ENCODE measurements at places on chromosomes 2 and 18.

GRCh38 chr2:20190876-20191713 lies 33.8 kb downstream of the SDC1 start:
- peak; percentile 44 for DNase-seq

GRCh38 chr18:48038636-48039035 lies 108.2 kb upstream of the SMAD2 start:
- no peak for DNase-seq

GRCh38 chr2:9390991-9391390 lies 32.3 kb downstream of the ITGB1BP1 start:
- DNase-seq: no peak

GRCh38 chr2:858646-859045 lies 92.0 kb upstream of the SNTG2 start:
- DNase-seq: no peak

- DNase-seq: peak; percentile 12
Measured at GRCh38 chr2:134466141-134466540, 212.3 kb downstream of the MGAT5 start.

- DNase-seq: peak; percentile 73
Measured at GRCh38 chr2:101419096-101419663, 31.9 kb upstream of the CREG2 start.

GRCh38 chr2:67616749-67617148 lies 219.6 kb downstream of the ETAA1 start:
- DNase-seq: peak; percentile 63

DNA sequence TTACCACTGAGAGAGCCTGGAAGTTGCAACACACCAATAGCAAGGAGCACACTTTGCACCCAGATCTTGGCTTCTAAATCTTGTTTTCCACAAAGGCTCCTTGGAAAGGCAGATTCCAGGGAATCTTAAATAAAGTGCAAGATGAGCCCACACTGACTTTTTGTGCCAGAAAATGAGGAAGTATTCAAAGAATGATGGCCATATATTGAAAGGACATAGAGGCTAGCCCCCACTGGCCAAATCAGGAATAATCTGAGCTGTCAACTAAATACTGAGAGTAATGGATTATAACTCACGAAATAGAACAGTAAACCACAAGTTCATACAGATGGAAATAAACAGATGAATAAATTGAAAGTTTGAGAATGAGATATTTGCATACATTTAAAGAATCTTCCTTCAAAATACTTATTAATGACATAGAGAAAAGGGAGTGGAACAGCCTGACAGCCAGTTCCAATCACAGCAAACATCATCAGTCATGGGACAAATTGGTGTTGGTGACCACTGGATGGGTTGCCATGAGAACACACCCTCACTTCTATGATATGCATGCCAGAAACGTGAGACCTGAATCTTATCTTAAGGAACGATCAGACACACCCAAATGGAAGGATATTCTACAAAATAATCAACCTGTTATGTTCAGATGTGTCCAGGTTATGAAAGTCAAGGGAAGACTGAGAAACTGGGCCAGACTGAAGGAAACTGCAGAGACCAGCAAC lies 12.2 kb upstream of the ACKR3 start:
- DNase-seq: no peak

- DNase-seq: no peak
Measured at GRCh38 chr18:78875778-78876650, 103.6 kb upstream of the SALL3 start.

DNA sequence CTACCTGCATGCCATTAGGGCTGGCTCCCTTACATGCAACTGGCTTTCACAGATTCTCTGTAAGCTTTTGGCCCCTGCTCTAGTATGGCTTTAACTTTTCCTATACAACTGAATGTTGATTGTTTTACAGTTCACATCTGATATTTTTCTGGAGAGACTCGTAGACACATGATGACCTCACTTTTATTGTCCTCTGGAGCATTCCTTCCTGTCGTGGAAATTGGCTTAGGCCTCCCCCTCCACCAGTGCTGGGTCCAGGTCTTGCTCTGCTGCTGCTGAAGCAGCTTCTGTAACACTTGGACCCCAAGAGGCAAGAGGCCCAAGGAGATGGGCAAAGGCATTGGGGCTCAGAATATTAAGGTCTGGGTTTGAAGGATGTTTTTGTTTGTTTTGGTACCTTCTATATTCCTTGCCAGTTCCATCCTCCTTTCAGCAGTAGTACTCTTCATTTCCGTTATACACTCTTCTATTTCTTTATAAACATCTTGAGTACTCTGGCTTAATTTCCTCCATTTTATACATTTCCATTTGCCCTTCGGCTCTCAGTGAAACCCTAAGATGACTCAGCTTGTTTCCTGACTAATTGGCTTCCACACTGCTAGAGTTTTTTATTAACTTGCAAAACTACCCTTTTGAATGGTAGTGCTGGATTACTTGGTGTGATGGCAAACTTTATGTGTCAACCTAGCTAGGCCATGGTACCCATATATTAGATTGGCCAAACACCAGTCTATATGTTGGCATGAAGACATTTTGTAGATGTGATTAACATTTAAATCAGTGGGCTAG lies 219.8 kb downstream of the CDCA7 start:
- peak; percentile 44 for DNase-seq

- peak; percentile 81 for DNase-seq
Measured at GRCh38 chr2:219171231-219171651, 1.4 kb upstream of the SLC23A3 start.

DNA sequence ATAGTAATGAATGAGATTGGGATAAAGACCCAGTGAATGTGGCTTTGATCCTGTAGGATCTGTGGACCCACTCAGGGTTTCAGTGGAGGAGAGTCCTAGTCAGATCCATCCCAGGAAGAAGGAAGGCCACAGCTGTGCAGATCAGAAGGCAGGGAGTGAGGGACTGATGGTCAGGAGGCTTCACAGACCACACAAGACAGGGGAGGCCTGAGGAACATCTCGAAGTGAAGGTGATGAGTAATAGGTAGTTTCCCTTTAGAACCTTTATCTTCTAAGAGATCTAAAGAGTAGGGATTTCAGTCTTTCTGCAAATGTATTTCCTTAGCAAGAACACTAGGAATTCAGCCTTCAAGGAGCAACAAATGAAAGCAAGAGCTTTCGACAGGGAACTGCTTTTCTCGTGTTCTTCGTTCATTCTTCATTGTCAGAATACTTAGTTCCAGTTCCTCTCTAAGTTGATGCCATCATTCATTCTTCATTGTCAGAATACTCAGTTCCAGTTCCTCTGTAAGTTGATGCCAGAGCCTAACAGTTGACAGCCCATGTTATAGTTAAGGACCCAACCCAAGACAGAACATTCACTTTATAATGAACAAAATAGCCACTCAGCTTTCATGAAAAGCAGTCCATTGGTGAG lies 150.2 kb upstream of the EPAS1 start:
- no peak for DNase-seq

GRCh38 chr2:50431958-50432650 lies 599.8 kb downstream of the NRXN1 start:
- no peak for DNase-seq

DNA sequence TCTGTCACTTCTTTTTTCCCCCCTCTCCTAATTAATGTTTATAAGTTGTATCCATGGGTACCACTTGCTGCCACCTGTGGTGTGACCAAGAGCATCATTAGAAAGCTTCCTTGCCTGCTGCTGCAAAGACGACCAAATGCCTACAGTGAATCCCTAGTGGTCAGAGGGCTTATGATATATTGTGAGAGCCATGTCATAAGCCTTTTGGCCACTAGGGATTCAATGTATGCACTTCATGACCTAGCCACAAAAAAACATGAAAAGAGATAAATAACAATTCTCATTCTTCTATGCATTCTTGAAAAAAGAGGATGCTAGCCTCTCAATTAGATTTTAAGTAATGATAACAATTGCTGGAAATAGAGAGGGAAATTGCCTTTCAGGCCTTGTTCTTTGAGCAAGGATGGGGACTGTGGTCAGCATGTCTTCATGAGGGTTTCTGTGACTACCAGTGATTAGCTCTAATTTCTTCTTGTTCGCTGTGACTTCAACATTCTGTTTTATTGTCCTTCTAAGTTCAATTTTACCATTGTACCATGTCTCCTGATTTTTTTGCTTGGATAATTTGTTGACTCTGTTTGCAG lies 435.3 kb downstream of the TGIF1 start:
- peak; percentile 36 for DNase-seq

DNA sequence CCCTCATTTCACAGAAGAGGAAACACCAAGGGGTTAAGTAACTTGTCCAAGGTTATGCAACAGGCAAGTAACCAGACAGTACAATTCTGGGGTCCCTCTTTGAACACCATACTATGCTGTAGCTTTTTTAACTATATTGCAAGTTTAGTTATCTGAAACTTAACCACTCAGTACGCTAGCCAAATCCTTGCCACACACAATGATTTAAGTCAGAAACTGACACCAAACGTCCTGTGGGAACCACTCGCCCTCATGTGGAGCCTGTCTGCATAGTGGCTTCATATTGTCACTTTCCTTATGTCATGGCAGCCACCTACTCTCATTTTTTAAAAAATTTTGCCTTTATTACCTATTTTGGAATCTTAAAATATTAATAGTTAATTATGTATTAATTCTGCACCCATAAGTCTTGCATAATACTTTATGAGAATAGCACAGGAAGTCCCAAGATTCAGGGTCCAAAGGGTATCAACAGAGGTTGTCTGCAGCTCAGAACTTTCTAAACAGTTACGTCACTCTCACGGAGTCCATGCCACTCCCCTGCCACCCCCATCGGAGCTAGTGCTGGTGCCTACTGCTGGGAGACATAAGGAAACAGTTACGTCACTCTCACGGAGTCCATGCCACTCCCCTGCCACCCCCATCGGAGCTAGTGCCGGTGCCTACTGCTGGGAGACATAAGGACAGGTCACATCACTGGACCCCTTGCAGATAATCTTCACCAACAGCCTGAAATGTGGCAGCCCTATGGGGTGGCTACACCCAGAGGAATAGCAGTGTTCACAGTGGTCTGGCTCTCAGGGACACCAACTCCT lies 99.0 kb downstream of the L3MBTL4 start:
- no peak for DNase-seq

DNA sequence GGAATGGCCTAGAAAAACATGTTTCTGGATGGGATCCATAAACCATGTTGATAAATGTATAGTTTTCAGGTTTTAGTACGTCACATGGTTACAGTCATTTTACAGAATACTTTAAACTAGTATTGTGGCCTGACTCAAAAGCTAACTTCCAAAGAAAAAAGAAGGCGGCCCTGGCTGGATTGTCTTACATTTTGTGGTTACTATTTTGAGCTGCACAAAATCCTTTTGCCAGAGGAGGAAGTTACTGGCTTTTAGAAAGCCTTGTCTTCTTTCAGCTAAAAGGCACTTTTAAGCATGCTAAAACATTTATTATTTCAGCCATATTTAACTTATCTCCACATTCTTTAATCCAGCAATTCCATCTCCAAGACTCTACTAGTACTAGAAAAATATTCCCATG lies 227.9 kb downstream of the CDH2 start:
- no peak for DNase-seq

- DNase-seq: no peak
Measured at GRCh38 chr2:172066394-172066886, 18.9 kb upstream of the DLX1 start.

GRCh38 chr18:58216071-58216481 lies 172.1 kb downstream of the NEDD4L start:
- DNase-seq: peak; percentile 77

GRCh38 chr2:70923378-70924015 lies 12.2 kb upstream of the ATP6V1B1 start:
- DNase-seq: no peak

DNA sequence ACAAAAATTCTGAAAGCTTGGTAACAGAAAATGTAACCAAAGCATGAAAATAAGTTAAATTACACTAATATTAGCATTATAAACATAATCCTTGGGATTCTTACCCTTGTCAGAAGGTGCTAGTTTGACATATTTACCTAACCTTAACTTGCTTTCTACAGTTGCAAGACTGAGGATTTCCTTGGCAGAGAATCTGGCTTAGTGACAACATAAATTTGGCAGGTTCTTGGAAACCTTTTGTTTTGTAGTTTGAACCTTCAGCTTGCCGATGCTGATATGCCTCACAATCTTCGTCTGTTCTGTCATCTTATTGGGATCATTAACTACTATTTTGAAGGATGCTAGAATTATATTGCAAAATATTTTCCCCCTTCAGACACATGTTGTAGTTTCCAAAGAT lies 3.4 kb downstream of the XIRP2 start:
- DNase-seq: no peak

GRCh38 chr2:19490846-19491435 lies 132.5 kb upstream of the OSR1 start:
- DNase-seq: no peak

- DNase-seq: peak; percentile 39
Measured at GRCh38 chr2:205218056-205218455, 464.2 kb upstream of the NRP2 start.

- peak; percentile 12 for DNase-seq
Measured at GRCh38 chr2:73105511-73105971, 7.2 kb downstream of the RAB11FIP5 start.

DNA sequence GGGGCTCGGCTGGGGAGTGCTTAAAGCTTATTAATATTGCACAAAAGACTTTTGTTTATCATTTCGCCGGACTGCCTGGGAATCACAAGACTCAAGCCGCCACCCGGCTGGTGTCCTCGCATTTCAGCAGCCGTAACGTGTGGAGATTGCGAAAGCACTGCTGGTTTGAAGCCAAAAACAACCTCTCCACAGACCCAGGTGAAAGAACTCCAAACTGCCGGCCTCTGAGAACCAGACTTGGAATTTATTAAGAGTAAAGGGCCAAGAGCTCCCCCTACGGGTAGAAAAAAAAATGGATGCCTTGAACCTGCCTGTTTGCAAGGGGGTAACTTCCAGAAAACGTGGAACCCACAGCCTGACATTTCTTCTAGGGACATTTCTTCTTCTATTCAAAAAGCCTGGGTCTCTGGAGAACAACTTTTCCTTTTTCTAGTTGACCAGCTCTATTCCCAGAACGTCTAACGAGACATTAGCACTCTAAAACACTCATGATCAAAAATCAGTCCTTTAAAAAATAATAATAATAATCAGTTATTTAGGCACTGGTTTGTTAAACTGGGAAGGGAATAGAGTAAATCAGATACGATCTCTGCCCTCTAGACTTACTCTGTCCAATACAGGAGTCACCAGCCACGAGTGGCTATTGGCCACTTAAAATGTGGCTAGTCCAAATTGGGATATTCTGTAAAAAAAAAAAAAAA lies 216.3 kb downstream of the C1D start:
- peak; percentile 88 for DNase-seq

- peak; percentile 51 for DNase-seq
Measured at GRCh38 chr2:68282811-68283418, 30.6 kb upstream of the PPP3R1 start.

GRCh38 chr18:21903709-21904108 lies 163.1 kb downstream of the MIB1 start:
- DNase-seq: no peak

GRCh38 chr2:145157036-145157675 lies 637.2 kb upstream of the ZEB2 start:
- DNase-seq: peak; percentile 38

DNA sequence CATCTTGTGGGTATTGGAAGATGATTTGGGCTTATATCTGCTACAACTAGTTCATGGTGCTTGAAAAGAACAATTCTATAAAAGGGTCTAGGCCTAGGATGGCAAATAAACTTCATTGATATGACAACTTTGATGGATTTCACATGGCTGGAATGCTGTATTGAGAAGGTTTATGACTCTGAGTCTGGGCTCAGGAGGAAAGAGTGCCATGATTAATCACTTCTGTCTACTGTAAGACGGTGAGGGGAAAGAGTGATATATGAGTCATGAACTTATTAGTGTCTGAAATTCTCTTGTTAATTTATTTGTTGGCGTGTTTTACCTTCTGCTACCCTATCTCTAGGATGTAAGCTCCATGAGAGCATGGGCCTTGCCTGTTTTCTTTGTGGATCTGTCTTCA lies 17.0 kb upstream of the ADCYAP1 start:
- DNase-seq: no peak
